ENCODE measurements at places on chromosomes 3 and 15.

GRCh38 chr3:43691120-43691995 is 620 bp downstream of the ABHD5 start:
- DNase-seq = peak; percentile 18

GRCh38 chr3:4562595-4562994 is 69.4 kb downstream of the ITPR1 start:
- no peak for DNase-seq

DNA sequence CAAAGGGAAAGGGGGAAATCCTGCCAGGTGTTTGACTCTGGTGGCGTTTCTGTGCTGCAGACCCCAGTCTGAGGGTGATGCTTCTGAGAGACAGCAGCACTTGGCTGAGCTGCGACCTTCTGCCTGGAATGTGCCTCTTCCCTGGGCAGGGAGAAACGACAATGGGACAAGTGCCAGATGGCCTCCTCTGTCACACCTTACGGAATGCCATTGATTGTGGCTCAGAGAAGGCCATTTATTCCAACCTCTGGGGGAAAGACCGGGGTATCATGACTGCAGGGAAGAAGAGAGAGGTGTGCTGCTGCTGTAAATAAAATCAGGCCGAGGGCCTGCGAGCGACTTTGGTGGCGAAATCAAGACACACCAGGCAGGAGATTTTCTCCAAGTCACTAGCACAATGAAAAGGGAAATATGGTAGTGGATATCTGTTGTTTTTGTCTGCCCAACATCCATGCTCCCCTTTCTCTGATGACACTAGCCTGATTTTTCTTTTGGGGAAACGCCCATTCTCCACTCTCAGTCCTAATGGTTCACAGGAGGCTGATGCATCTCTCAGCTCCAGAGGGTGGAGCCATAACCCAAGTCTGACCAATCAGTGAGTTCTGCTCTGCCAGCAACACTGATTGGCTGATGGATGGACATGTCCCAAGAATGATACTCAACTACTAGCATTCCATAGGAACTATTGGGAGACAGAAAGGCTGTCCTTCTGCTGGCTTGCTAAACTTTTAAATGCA is 336.1 kb downstream of the FOXP1 start:
- DNase-seq = no peak

- DNase-seq = no peak
Observed at GRCh38 chr3:51955893-51956770, 951 bp downstream of the GPR62 start.

GRCh38 chr3:186888569-186888968 is 41.8 kb upstream of the ST6GAL1 start:
- DNase-seq = no peak

DNA sequence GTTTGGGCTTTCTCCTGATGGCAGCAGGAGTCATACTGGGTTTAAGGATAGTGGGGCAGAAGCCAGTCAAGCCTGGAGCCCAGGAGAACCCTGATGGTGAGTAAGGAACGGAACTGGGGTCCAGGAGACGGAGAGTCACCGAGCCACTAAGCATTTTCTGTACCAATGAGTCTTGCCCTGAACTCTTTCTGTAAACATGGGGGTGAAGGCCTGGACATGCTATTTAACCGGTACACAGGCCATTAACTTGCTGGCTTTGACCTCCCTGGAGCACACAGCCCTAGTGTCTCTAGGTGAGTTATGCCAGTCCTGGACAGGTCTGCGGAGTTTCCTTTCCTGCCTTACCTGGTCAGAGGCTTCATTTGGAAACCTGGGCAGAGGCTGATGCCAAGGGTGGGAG is 3.9 kb downstream of the SLC6A6 start:
- DNase-seq = no peak

GRCh38 chr3:39810647-39811161 is 1.3 kb downstream of the MYRIP start:
- no peak for DNase-seq
